ENCODE measurements at places on chromosomes 6 and 20.
A peak's percentile ranks its signal among the peaks of the same experiment; 100 is the strongest.

- DNase-seq = no peak
Observed at GRCh38 chr6:23940466-23940865, 185.5 kb upstream of the NRSN1 start.

DNA sequence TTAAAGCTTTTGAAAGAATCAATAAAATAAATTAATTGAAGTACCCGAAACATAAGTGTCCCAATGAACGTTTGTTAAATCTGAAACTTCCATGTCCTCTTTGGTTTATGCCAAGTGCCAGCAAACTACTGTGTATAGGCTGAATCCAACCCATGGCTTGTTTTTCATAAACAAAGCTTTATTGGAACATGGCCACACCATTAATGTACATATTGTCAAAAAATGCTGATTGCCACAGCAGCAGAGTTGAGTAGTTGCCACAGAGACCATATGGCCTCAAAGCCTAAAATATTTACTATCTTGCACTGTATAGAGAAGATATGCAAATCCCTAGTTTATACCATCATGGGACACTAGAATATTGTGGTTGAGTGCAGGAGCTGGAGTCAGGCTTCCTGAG is 406.1 kb downstream of the MAFB start:
- no peak for DNase-seq

DNA sequence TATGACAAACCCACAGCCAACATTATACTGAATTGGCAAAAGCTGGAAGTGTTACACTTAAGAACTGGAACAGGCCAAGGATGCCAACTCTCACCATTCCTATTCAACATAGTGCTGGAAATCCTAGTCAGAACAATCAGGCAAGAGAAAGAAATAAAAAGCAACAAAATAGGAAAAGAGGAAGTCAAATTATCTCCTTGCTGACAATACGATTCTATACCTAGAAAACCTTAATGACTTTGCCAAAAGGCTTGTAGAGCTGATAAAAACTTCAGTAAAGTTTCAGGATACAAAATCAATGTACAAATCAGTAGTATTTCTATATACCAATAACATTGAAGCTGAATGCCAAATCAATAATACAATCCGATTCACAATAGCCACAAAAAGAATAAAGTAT is 32.4 kb downstream of the OR5V1 start:
- no peak for DNase-seq

DNA sequence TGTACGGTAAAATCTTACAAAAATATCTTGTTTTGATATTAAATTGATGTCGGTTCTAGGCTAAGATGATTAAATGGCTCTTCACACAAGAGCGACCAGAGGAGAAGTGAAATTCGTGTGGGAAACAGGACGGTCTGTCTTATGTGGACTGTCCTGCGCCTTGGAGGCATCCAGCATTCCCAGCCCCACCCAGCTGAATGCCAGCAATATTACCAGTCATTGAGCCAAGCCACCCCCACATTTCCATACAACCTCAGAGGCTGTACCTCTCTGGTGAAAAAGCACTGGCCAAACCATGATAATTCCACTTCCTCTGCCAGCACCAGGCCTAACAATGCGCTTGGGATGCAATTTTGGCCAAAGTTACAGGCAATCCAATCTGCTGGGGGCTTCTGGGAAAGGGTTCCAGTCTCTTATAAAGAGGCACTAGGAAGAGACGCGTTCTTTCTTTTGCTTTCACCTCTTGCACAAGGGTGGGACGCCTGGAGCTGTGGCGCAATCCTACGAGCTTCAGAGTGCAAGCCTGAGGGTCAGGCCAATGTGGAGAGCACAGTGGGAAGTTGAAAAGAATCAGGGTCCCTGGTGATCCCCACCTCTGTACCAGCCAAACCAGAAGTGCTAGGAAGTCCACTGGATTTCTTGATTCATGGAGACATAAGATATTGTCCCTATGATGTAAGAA is 213.1 kb downstream of the PREX1 start:
- peak; percentile 44 for DNase-seq

GRCh38 chr6:35287671-35288396 is 9.8 kb upstream of the DEF6 start:
- DNase-seq = no peak

DNA sequence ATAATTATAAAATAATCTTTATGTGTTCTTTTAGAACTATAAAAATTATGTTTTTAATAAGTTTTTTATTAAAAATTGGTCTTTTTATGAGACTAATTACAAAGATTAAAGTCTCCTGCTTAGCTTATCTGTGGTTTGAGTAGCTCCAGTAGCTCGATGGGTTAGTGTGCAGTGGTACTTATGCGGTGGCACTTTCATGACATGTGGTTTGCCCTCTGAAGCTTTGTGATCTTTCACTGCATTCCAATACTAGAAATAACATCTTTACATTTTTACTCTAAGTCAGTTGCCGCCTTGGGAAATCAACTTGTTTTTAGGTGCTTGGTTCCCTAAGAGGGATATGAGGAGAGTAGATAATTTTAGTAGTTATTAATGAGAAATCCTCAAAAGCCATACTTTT is 699.5 kb upstream of the FLRT3 start:
- no peak for DNase-seq

DNA sequence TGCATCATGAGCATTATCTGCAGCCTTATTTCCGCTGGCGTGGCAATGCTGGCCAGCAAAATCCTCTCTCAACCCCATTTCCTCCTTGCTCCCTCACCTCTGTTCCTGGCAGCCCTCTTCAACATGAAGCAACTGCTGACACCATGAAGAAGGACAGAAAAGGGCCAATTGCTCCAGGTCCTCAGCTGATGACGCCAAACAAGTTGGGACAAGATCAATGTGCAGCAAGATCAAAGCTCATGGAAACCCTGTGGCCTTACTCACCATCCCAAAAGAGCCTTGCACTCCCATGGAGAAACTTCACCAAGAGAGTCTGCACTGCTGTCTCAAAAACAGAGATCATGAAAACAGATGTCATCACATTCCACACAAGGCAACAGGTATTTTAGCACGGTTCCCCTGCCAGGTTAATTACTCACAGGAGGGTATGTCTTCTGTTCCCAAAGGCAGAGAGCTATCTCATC is 7.4 kb downstream of the GFOD1 start:
- peak; percentile 44 for DNase-seq

GRCh38 chr6:128242765-128243403 is 277.5 kb downstream of the PTPRK start:
- no peak for DNase-seq

GRCh38 chr6:166307082-166308032 is 835 bp downstream of the PRR18 start:
- no peak for DNase-seq

- no peak for DNase-seq
Observed at GRCh38 chr6:143332153-143332845, 118.2 kb downstream of the ADAT2 start.

GRCh38 chr20:33160681-33161080 is 7.3 kb upstream of the BPIFA2 start:
- no peak for DNase-seq

DNA sequence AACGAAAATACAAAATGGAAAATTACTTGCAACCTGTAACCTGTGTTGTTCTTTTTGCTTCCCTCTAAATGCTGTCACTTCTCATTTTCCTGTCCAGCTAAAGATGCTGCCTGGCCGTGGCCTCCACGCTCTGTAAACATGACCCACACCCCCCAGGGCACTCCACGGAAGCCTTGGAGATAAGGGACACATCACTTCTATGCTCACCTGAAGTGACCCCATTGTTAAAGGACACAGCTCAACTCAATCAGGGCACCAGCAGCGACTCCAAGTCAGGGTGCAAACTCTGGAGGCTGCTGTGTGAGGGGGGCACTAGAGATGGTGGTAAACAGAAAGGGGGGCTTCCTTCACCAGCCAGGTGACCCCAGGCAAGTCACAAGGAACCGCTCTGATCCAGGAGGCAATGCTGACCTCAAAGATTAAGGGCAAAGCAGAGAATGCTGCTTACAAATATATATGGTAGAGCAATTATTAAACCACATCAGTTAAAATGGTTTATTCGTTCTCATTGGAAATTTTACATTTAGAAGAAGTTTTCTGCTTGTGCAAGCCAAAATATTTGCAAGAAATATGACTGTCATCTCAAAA is 13.2 kb downstream of the DIDO1 start:
- no peak for DNase-seq

Measured in breast epithelium (tissue), 4 donors.